ENCODE measurements at places on chromosomes 3 and 15. TPM values are rescaled to one million over a fixed set of nuclear protein-coding genes. Genes with fewer than 3 reads are reported as not detected.

DNA sequence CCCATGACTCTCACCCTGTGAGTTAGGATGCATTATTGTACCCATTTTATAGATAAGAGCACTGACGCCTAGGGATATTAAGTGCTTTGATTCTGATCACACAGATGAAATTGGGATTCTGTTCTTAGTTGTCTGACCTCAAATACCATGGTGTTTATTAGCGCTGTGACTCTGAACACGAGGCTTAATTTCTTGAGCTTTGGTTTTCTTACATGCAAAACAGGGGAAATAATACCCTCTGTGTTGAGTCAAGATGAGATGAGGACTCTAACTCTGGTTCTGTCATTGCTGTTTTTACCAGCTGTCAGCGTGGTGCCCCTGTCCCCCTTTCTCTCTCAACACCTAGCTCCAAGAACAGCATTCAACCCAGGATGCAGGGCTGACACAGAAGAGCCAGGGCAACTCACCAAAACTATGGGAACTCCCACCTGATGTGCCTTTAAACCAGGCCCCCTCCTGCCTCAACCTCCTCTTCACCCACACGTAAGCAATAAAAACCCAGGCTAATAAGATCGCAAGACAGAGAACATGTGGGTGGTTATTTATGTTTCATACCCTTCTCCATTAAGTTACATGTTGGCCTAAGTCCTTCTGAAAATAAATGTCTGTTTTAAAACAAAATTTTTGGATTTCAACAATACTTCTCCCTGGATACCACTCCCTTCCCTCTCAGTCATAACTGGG is 100.1 kb upstream of the SPATA12 start:
- no peak for DNase-seq

- peak; percentile 97 for DNase-seq
These were observed 17.6 kb upstream of the ACTL6A start for GRCh38 chr3:179544981-179545645.

DNA sequence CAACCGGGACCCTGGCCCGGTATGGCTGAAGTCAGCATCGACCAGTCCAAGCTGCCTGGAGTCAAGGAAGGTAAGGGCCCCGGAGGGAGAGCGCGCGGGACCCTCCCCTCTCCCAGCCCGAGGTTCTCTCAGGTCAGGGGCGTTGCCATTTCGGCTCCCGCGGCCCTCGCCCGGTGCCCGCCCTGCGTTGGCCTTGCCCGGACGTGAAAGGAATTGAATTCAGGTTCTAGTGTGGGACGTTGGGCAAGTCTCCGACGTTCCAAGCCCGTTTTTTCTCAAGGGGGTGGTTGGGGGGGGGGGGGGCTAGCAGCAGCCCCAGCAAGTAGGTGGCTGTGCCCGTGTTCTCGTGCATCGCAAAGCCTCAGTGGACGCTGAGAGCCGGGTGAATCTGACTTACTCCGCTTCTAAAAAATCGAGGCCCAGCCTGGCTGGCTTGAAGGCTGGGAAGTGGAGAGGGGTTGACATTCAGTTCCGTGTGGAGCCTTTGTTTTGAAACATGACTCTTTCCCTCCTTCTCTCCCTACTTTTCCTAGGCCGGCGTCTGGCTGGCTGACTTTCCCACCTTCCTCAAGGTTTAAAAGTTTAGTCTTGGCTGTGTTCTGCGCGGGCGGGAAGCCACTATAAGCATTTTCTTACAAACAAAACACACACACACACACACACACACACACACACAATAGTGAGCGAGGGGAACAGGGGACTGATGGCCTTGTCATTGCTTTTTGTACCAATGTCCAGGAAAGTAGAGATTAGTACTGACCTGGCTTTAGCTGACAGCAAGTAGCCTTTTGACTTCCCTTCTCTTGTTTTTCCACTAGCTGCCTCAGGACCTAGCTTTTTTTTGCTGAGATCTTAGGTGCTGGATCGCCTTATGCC is at the start of gene UTS2B:
UTS2B (minus strand) TSS at position 873 of the 876 bp plus-strand sequence. CDS start 48,337 bp downstream, outside the sequence.
- peak; percentile 71 for DNase-seq

DNA sequence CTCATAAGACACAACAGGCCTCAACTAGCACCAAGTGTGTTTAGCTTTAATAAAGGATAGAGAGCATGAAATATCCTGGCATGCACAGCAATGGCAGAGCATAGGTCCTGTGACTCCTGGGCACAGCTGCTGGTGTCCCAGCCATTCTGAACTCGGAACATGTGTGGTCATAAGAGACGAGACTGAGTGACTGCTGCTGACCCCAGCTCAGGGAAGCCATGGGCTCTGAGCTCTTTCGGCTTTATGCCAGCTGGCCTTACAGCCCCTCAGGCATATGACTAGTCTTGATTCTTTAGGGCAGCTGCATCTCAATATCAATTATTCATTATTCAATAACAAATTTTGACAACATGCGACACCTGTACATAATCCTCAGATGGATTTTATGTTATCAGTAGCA is 62.4 kb upstream of the TOPAZ1 start:
- DNase-seq: no peak

- DNase-seq: peak; percentile 8
These were observed 38.2 kb upstream of the RNF7 start for GRCh38 chr3:141699897-141700296.

DNA sequence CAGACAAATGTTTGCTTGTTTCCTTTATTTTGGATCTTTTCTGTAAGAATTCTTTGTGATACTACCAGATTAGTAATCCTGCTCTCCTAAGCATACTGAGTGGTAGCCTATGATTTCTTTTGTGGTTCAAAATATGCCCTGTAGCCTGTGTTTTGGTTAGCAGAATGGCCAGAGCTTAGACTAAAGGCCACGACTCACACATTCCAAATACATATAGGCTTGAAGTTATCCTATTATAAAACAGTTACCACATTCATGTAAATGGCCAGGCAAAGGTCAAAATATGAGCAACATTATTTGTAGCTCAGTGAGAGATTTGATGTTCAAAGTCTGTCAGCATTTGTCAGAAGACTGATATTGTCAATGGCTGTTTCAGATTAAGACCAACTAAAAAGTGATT is 84.5 kb downstream of the MITF start:
- peak; percentile 53 for DNase-seq

- no peak for DNase-seq
These were observed 620.0 kb downstream of the NAALADL2 start for GRCh38 chr3:175479175-175479574.

DNA sequence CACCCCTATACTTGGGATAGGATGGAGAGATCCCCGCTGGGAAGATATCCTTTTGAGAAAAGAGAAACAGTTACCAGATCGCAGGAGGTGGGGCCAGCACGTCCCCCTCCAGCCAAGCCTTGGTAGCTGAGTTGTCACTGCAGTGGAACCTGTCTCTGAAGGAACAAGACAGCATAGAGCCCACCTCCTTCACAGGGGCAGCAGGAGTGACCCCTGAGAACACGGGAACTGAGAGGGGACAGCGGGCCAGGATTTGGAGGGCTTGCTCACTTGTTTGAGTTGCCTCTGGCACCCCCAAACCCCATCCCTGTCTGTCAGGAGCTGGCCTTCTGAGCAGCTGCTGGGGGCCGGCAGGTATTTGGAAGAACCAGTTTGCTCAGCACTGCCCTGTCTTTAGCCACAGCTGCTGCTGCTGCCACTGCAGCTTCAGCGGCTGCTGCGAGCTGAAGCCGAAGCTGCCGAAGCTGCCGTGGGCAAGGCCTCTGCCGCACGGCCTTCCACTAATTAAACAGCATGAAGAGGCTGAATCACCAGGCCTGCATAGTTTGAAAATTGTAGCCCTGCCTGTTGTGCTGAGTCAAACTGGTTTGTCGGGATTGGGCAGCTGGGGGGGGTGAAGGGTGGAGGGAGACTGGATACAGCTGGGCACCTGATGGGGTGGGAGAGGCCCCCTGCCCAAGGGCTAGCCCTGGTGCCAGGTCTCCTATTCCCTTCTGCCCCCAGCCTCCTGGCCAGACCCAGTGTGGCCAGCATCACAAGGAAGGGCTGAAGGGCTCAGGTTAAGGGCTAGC is 4.0 kb downstream of the EPHB3 start:
- peak; percentile 90 for DNase-seq

The GABRR3 gene
- total RNA-seq: not detected

The ATP8B4 gene
- total RNA-seq: 0.54 TPM

The GOLGA8T gene
- not detected for total RNA-seq

The PRICKLE2 gene
- 14.2 TPM for total RNA-seq
